Left ventricle myocardium inferior (tissue), 1 donor: ENCODE measurements at places on chromosomes 5 and 9.

GRCh38 chr9:35422346-35422745, 67.6 kb upstream of the RUSC2 start:
- H3K27ac ChIP-seq = no peak overlapping the region
- DNase-seq = no peak
- no peaks in the 10 kb centered on the region for H3K36me3 ChIP-seq
- no peaks in the 10 kb centered on the region for H3K4me1 ChIP-seq
- no peak overlapping the region for H3K4me3 ChIP-seq

- H3K4me3 ChIP-seq = no peak overlapping the region
- no peaks in the 10 kb centered on the region for H3K36me3 ChIP-seq
- no peak for DNase-seq
- H3K27me3 ChIP-seq = peaks cover 9% of the 10 kb centered on the region
- no peaks in the 10 kb centered on the region for H3K4me1 ChIP-seq
- no peak overlapping the region for H3K27ac ChIP-seq
These were observed 256.9 kb downstream of the DMAC1 start for GRCh38 chr9:7542693-7543092.

DNA sequence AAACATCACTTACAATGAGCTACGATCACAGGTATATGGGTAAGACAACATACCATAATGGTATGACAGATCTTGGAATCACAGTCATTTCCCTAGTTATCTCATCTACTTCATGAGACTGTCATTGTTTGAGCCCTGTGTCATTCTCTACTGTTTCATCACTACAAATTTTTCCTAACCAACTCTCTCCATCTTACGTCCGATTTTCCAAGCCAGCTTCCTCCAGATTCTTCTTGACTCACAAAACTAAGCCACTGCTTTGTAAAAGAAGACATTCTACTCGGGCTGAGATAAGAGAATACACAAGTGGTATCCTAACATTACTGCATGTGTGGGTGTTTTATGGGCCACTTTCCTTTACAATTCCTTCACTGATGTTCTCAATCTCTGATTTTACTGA, 49.6 kb downstream of the SERINC5 start:
- peaks cover 14% of the 10 kb centered on the region for H3K36me3 ChIP-seq
- H3K4me1 ChIP-seq = peaks cover 64% of the 10 kb centered on the region
- peak overlapping the region; percentile 68 for H3K27ac ChIP-seq
- DNase-seq = no peak

- peaks cover 28% of the 10 kb centered on the region for H3K36me3 ChIP-seq
- H3K4me3 ChIP-seq = peak overlapping the region; percentile 12
- no peaks in the 10 kb centered on the region for H3K27me3 ChIP-seq
- DNase-seq = no peak
- H3K4me1 ChIP-seq = peaks cover 100% of the 10 kb centered on the region
These were observed 11.3 kb downstream of the STOM start for GRCh38 chr9:121358751-121359150.

DNA sequence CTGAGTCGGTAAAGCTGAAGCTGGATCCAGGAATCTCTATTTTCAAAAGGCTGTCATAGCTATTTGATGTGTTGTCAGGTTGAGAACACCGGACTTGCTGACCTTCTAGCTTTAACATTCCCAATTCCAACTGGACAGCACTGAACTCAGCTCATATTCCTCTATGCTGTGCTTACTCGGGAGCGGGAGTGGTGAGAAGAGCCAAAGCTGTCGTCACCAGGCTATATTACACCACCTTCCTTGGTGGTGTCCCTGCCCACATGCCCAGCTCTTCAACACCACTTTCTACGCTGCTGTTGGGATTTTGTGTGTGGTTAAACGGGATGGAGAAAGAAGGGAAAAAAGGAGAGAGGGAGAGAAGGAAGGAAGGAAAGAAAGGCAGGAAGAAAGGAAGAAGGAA, 653.6 kb downstream of the RAB3C start:
- no peak for DNase-seq
- H3K4me3 ChIP-seq = no peak overlapping the region
- no peaks in the 10 kb centered on the region for H3K27me3 ChIP-seq
- peak overlapping the region; percentile 11 for H3K27ac ChIP-seq
- H3K4me1 ChIP-seq = peaks cover 47% of the 10 kb centered on the region

DNA sequence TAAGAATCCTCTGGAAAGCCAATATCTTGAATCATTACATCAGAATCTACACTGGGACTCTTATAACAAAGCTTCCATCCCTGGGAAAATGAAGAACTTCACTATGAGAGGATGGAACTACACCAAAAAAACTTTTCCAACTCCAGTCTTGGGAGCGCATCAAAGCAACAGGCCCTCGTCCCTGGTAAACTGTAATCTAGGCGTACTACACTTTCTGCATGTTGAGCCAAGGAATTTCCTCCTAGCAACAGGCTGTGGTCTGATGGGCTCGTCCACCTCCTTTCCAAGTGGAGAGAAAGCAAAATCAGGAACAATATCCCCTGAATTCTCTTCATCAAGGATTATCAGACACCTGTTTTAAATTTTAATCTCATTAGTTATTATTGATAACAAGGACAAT, 94.1 kb downstream of the NFIB start:
- H3K27me3 ChIP-seq = no peaks in the 10 kb centered on the region
- H3K27ac ChIP-seq = peak overlapping the region; percentile 74
- H3K4me3 ChIP-seq = no peak overlapping the region
- H3K36me3 ChIP-seq = no peaks in the 10 kb centered on the region
- peaks cover 96% of the 10 kb centered on the region for H3K4me1 ChIP-seq
- no peak for DNase-seq

DNA sequence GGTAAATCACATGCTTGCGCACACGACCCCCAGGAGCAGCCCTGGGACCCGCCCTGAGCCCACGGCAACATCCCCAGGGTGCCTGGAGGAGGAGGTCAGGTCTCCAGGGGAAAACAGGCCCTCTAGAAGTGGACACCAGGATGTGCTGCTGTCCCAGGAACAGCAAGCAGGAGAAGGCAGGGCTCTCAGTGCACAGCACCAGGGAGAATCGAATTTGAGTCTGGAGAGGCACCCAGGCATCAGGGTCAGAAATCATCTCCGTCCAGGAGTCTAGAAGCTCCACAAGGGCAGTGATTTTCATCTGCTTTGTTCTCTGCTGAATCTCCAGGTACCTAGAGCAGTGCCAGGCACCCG, 93.6 kb downstream of the PAX5 start:
- peaks cover 52% of the 10 kb centered on the region for H3K27me3 ChIP-seq
- no peak overlapping the region for H3K4me3 ChIP-seq
- no peak for DNase-seq
- peaks cover 1% of the 10 kb centered on the region for H3K4me1 ChIP-seq
- no peaks in the 10 kb centered on the region for H3K36me3 ChIP-seq
- H3K27ac ChIP-seq = no peak overlapping the region

DNA sequence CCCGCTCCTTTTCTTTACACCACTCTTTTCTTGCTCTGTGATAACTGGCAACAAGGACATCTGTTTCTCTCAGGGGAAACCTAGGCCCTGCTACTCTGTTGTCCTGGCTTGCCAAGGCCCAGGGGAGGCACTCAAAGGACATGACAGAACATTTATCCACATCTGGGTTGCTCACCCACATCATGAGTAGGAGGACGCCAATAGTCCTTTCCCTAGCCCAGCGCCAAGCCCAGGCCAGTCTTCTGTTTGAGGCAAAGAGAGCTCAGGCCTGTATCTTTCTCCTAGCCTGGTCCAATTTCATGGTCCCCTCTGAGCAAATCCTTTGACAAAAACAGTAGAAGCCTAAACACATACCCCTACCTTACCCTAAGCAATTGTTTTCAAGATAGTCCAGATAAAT, 366.8 kb upstream of the SGCD start:
- H3K4me1 ChIP-seq = peaks cover 32% of the 10 kb centered on the region
- no peak overlapping the region for H3K27ac ChIP-seq
- no peaks in the 10 kb centered on the region for H3K36me3 ChIP-seq
- H3K4me3 ChIP-seq = no peak overlapping the region
- no peaks in the 10 kb centered on the region for H3K27me3 ChIP-seq

- H3K36me3 ChIP-seq = peaks cover 39% of the 10 kb centered on the region
- no peak overlapping the region for H3K27ac ChIP-seq
- DNase-seq = no peak
- no peak overlapping the region for H3K4me3 ChIP-seq
- H3K27me3 ChIP-seq = no peaks in the 10 kb centered on the region
These were observed 105.0 kb downstream of the PLPP1 start for GRCh38 chr5:55429613-55430253.

- H3K4me1 ChIP-seq = peaks cover 63% of the 10 kb centered on the region
- no peaks in the 10 kb centered on the region for H3K27me3 ChIP-seq
- H3K36me3 ChIP-seq = no peaks in the 10 kb centered on the region
- H3K27ac ChIP-seq = no peak overlapping the region
These were observed 12.3 kb downstream of the FNBP1 start for GRCh38 chr9:130030651-130031127.

DNA sequence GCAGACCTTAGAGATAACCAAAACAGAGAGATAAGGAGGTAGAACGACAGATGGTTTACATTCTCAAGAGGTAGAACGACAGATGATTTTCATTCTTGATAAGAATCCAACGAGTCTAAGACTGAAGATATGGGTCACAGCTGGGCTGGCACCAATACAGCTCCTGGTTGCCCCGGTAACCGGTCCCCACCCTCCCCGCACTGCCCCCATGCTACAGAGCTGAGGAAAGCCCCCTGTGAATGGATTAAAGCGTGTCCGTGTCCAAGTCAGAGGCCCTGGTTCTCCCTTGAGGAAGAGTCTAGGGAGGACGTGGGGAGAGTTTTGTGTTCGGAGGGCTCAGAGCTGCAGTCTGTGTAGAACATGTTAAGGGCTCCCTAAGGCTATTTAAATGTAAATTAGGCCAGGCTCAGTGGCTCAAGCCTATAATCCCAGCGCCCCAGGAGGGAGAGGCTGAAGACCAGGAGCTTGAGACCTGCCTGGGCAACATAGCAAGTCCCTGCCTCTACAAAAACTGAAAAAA, 8.1 kb downstream of the IDNK start:
- H3K27ac ChIP-seq = no peak overlapping the region
- H3K36me3 ChIP-seq = peaks cover 8% of the 10 kb centered on the region
- H3K27me3 ChIP-seq = no peaks in the 10 kb centered on the region
- no peaks in the 10 kb centered on the region for H3K4me1 ChIP-seq
- H3K4me3 ChIP-seq = no peak overlapping the region

DNA sequence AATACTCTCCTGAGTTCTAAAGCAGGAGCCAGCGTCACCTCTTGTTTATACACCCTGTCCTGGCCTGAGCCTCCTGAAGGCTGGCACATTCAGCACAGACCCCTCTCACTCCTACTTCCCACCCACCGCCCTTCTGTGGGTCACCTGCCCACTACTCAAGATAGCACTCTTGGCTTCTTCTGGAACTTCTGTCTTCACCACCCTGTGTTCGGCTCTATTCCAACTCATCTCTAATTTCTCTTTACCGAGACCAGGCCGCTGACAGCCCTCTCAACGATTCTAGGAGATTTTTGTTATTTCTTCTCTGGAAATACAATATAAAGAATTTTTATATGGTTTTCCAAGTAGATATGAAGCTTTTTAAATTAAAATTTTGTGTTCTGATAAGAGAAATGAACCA, 57.4 kb downstream of the IRF1 start:
- H3K27me3 ChIP-seq = no peaks in the 10 kb centered on the region
- H3K4me3 ChIP-seq = no peak overlapping the region
- H3K36me3 ChIP-seq = no peaks in the 10 kb centered on the region
- peak overlapping the region; percentile 52 for H3K27ac ChIP-seq

- DNase-seq = no peak
- peaks cover 7% of the 10 kb centered on the region for H3K4me1 ChIP-seq
- H3K27me3 ChIP-seq = no peaks in the 10 kb centered on the region
- H3K27ac ChIP-seq = no peak overlapping the region
- no peak overlapping the region for H3K4me3 ChIP-seq
These were observed 18.8 kb downstream of the GDA start for GRCh38 chr9:72168075-72168474.

GRCh38 chr9:71765693-71766092, 2.6 kb downstream of the CEMIP2 start:
- H3K27me3 ChIP-seq = no peaks in the 10 kb centered on the region
- H3K27ac ChIP-seq = no peak overlapping the region
- peaks cover 62% of the 10 kb centered on the region for H3K4me1 ChIP-seq
- no peak overlapping the region for H3K4me3 ChIP-seq
- DNase-seq = no peak
- no peaks in the 10 kb centered on the region for H3K36me3 ChIP-seq

DNA sequence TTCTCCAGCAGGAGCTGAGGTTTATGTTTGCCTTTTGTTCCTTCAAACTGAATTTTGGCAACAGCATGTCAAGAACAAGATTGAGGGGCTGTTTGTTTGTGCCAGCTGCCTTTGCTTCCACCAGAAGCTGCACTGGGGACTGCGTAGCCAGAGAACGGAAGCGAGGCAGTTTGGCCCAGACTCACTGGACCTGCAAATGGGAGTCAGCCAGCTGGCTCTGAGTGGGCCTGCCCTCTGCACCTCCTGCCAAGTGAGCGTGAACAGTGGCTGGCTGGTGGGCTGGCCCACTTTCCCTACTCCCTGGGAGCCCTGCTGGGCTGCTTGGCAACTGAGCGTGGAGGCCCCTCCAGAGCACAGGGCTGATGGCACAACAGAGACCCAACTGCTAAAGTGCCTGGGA, 111.6 kb downstream of the GALNT10 start:
- peak overlapping the region; percentile 47 for H3K27ac ChIP-seq
- H3K4me3 ChIP-seq = no peak overlapping the region
- H3K36me3 ChIP-seq = peaks cover 24% of the 10 kb centered on the region
- H3K4me1 ChIP-seq = peaks cover 21% of the 10 kb centered on the region
- no peaks in the 10 kb centered on the region for H3K27me3 ChIP-seq

DNA sequence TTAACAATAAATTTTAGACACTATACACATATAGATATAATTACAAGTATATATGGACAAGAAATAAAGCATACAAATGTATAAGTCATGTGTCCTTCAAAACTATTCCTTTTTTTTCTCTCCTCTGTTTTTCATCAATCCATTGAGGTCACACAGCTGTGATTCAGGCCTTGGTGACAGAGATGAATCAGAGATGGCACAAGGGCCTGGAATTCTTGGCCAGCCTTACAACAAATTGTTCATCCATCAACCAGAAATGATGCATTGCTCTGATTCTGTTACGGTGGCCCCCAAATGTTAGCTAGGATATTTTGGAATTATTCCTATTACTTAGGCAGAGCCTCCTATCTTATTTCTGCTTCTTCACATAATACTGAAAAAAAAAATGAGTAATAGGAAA, 108.7 kb upstream of the MPDZ start:
- H3K4me3 ChIP-seq = no peak overlapping the region
- H3K27me3 ChIP-seq = no peaks in the 10 kb centered on the region
- peak overlapping the region; percentile 54 for H3K27ac ChIP-seq
- DNase-seq = no peak
- peaks cover 7% of the 10 kb centered on the region for H3K4me1 ChIP-seq

GRCh38 chr5:3262451-3262850, 333.2 kb upstream of the IRX1 start:
- no peak overlapping the region for H3K27ac ChIP-seq
- H3K4me1 ChIP-seq = no peaks in the 10 kb centered on the region
- peaks cover 40% of the 10 kb centered on the region for H3K27me3 ChIP-seq

DNA sequence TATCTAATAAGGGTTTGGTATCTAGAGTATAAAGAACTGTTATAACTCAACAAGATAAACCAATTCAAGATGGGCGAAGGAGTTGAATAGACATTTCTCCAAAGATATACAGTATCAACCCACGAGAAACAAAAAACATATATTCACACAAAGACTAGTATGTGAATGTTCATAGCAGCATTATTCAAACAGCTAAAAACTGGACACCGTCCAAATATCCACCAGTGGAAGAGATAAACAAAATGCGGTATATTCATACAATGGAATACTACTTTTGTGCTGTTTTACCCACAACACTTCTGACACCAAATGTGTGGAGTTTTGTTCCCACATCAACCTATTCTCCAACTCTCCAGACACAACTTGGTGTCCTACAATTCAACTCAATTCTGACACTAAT, 33.1 kb downstream of the EGR1 start:
- no peak overlapping the region for H3K27ac ChIP-seq
- H3K36me3 ChIP-seq = no peaks in the 10 kb centered on the region
- no peaks in the 10 kb centered on the region for H3K27me3 ChIP-seq
- peaks cover 7% of the 10 kb centered on the region for H3K4me1 ChIP-seq
- DNase-seq = no peak
